ENCODE measurements at places on chromosomes 11 and 22.
A peak's percentile ranks its signal among the peaks of the same experiment; 100 is the strongest.

DNA sequence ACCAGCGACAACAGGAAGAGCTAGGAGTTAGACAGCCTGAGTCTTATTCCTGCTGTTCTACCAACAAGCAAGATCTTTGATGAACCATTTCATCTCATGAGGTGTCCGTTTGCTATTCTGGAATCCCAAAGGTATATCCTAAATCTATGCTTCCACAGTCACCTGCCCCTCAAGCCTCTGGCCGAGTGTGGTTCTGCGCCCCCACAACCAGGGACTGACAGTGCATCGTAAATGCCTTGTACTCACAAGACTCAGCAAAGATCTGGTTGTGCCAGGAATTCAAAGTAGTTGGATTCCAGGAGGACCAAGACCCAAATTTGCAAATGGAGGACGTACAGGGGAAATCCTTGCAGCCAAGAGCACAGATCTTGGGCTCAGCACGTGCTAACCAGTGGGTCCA lies 47.5 kb upstream of the JAM3 start:
- DNase-seq: peak; percentile 4

DNA sequence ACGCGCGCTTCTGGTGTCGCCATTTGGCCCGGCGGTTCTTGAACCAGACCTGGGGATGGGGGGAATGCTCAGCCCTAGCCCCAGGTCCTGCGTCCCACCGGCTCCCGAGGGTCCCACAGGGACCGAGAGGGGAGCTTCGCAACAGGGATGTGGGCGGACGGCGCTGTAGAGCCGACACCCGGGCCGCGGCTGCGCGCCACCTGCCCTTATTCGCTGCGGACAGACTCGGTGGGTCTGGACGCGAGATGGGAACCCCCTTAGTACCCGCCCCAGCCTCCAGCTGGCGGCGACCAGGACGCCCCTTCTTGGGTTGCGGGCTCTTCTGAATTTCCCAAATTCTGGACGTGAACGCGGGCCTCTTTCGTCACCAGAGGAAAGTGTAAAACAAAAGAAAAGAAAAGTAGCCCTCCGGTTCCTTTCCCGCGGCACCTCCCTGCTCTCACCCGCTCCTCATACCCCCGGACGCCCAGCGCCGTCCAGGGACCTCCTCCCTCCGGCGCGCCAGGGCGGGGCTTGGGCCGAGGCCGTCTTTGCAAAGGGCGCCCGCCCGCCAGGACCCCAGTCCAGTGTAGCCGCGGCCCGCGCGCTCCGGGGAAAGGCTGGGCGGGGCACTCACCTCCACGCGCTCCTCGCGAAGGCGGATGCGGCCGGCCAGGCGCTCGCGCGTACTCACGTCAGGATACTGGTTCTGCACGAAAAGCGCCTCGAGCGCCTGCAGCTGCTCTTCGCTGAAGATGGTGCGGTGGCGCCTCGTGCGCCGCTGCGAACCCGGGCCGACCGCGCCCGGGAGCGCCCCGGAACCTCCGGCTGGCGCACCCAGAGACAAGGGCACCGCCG lies 827 bp downstream of the GSC2 start:
- peak; percentile 54 for DNase-seq

DNA sequence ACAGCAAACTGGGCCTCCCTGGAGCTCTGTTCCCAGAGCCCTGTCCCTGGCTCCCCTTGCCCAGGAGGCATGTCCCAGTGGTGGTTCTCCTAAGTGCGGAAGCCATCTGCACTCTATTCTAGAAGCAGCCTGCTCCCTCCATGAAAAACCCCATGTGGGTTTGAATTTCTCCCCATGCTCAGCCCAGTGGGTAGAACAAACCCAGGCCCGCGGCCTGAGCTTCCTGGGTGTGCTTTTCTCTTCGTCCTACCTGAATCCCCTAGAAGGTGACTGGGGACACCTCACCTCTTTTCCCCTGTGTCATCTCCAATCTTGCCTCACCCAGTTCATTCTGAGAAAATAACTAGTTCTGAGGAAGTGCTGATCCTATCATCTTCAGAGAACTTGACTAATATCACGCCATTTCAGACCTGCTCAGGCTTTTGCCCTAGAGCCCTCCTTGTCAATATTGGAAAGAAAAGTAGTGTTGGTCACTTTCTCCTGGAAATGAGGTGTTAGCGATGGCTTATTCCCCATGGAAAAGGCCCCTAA lies 15.9 kb downstream of the IL10RA start:
- DNase-seq: no peak

- no peak for DNase-seq
These were observed 333.9 kb downstream of the OPCML start for GRCh38 chr11:133198438-133198837.

- no peak for DNase-seq
These were observed 34.4 kb downstream of the ME3 start for GRCh38 chr11:86637988-86638387.

GRCh38 chr22:46355996-46356471 lies 20.5 kb downstream of the TRMU start:
- no peak for DNase-seq

Data from retina (tissue), 1 donor.